ENCODE measurements at places on chromosomes 2 and 18.

GRCh38 chr2:178491612-178492011 lies 11.4 kb downstream of the PLEKHA3 start:
- no peak for DNase-seq

DNA sequence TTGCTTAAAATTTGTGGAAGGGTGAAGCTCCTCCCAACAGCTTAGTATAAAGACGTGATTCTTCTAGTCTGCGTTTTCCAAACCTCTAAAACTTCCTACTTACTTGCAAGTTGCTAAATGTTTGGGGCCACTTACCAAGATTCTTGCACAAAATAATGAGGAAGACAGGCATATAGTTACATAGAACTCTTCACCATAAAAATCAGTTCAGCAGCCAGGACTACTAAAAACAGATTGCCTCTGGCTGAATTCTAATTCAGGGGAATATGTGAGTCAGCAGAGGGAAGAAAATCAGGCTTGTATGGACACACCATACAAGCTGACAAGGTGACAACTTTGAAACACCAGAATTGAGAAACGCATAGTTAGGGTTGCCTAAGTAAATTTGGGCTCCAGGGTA lies 2.8 kb upstream of the PEX13 start:
- no peak for DNase-seq

DNA sequence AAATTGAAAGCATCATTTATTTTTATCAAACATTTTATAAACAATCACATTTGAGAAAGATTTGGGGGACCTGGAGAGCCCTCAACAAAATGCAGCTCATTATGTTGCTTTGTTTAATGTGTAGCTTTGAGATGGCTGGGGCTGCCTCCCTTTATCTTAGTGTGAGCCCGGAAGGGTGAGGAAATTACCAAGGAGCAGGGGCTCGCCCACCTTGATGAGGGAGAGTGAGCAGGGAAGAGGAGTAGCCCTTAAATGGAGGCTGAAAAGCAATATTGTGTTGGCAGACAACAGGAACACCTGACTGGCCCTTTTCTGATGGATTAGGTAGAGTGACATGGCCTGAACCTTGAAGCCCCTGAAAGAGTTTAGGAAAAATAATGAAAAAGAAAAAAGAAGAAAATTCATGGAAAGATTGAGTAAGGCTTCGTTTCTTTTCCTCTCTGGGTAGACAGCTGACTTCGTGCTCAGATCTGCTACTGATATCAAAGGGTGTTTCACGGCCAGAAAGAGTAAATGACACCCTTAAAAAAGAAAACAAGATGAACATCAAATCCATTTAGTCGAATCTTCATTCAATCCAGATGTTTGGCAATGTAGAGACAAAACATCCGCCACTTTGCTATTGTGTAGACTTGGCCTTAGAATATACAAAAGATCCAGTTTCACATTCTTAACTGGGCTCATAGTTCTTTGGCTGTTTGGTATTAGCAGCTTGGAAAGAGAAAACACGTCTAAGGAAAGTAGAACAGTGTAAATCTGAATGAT lies 206.5 kb upstream of the TCF4 start:
- DNase-seq: no peak

GRCh38 chr2:18986046-18986445 lies 372.4 kb downstream of the OSR1 start:
- no peak for DNase-seq

DNA sequence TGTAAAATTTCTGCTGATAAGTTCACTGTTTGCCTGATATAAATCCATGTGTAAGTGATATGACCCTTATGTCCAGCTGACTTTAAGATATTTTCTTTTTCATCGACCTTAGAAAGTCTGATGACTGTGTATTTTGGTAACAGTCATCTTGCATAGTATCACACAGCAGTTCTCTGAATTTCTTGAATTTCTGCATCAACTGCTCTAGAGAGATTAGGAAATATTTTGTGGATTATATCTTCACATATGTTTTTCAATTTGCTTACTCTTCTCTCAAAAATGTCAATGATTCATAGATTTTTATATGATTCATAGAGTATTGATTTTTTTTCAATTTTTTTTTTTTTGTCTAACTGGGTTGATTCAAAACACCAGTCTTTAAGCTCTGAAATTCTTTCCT lies 945.3 kb downstream of the TRIB2 start:
- DNase-seq: no peak

GRCh38 chr18:55221622-55222021 lies 262.4 kb upstream of the CCDC68 start:
- DNase-seq: no peak
